ENCODE measurements at places on chromosomes 3 and 15. TPM values are rescaled to one million over a fixed set of nuclear protein-coding genes. Genes with fewer than 3 reads are reported as not detected.

Gene TFG
- total RNA-seq = 104 TPM

Gene C3orf18
- 0.74 TPM for total RNA-seq

Gene THRB
- 0.39 TPM for total RNA-seq

Gene MEF2A
- total RNA-seq = 27.2 TPM

Gene LYZL4
- total RNA-seq = not detected

Gene TM4SF18
- 346 TPM for total RNA-seq

Gene HEG1
- total RNA-seq = 41.0 TPM

Gene TSC22D2
- total RNA-seq = 12.5 TPM

Gene GP5
- total RNA-seq = 0.13 TPM

Gene ARID3B
- 2.7 TPM for total RNA-seq

Gene LCTL
- not detected for total RNA-seq

Gene SLC9A9
- total RNA-seq = 1.5 TPM

Gene CERS3
- not detected for total RNA-seq

Gene GOLGA8S
- 0.07 TPM for total RNA-seq

Gene FSTL1
- total RNA-seq = 244 TPM

Gene GOLGB1
- 18.8 TPM for total RNA-seq

Gene TICRR
- total RNA-seq = 6.0 TPM

Gene SEC61A1
- 228 TPM for total RNA-seq

Gene LRRIQ4
- not detected for total RNA-seq

Gene GPR87
- not detected for total RNA-seq

Gene SERPINI2
- total RNA-seq = not detected

Gene OR5K2
- not detected for total RNA-seq

Gene ZDHHC23
- total RNA-seq = 3.3 TPM

Gene GUCA1C
- total RNA-seq = not detected

Gene DISP2
- 0.13 TPM for total RNA-seq

Gene FBXW12
- not detected for total RNA-seq

Gene CHDH
- total RNA-seq = 0.07 TPM

Gene VPS8
- 24.7 TPM for total RNA-seq

Data from mammary microvascular endothelial cell (primary cell).